ENCODE measurements at places on chromosomes 5 and 9. TPM values are rescaled to one million over a fixed set of nuclear protein-coding genes. Genes with fewer than 3 reads are reported as not detected.

DNA sequence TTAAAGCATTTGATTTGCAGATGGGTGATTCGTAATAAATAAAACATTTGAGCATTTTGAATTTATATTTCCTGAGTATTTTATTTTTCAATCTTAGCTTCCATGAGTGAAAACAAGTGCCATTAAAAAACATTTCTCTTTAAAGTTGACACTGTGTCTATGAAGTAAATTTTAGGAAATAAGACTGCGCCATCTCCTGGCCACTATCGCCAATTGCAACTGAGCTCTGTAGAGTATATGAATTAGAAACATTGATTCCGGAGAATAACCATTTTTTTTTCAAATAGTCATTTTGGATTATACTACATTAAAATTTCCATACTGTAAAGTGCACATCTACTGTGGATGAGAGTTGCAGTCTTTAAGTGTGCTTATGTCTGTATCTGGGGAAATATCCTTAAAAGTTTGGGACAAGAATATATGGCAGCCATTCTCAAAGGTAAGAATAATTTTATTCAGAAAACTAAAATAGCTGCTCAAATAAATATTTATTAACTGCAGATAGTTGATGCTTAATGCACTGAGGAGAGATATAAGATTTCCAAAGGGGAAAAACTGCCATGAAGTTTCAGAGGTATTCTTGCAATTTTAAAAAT, 5.9 kb downstream of the DMRTA1 start:
- peak; percentile 53 for DNase-seq

DNA sequence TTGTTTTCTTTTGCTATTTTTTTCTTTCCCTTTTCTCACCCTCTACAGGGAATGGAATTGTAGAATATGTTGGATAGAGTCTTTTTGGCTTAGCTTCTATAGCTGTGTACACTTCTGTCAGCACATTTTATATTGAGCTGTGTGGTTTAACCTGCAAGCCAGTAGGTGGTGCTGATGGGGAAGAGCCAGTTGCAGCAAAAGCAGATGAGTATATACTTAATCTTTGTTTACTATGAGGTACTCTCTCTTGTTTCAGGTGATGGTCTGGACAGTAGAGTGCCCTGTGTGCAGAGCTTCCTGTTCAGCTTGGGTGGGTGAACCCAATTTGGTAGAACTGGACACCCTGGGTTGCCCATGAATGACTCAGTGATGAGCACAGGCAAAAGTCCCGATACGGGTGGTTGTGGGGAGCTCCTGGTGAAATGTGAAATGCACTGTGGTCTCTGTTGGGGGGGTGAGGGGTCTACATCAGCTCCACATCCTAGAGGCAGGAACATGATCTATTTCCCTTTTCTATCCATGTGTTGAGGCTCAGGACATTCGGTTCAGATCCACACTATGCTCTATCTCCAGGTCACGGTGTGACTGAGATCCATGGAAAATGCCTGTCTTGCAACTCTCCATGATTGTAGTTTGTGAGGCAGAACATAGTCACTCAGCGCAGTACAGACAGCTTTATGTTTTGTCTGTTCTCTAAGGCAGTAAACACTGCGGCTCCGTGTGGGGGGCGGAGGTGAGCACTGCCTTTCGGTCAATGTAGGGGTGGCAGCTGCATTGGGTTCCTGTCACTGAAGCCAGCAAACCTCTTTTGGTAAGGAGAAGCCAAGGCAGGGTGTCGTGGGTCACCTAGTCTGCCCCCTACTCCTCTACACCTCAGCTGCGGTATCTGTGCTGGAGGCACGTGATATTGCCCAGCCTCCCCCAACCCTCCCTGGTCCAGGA, 353.2 kb downstream of the PRR16 start:
- DNase-seq, result peak; percentile 9

DNA sequence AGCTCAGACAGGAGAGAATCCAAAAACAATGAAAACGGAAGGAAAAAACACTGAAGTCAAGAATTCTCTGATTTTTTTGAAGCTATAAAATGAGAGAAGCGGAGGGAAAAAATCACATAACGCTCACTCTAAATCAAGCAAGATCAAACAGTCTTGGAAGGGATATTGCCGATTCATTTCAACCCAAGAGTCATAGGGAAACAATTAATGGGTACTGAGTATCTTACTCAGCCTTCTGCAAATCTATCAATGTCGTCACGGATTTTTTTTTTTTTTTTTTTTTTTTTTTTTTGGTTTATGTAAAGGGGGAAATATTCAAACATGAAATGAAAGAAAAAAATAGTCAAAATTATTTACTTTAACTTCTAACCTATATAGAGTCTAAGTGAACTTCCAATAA, 9.5 kb downstream of the MEF2C start:
- no peak for DNase-seq

GRCh38 chr5:54825005-54825404, 160.4 kb downstream of the ESM1 start:
- no peak for DNase-seq

GRCh38 chr5:132289097-132289496, 5.1 kb upstream of the SLC22A4 start:
- DNase-seq, result no peak

DNA sequence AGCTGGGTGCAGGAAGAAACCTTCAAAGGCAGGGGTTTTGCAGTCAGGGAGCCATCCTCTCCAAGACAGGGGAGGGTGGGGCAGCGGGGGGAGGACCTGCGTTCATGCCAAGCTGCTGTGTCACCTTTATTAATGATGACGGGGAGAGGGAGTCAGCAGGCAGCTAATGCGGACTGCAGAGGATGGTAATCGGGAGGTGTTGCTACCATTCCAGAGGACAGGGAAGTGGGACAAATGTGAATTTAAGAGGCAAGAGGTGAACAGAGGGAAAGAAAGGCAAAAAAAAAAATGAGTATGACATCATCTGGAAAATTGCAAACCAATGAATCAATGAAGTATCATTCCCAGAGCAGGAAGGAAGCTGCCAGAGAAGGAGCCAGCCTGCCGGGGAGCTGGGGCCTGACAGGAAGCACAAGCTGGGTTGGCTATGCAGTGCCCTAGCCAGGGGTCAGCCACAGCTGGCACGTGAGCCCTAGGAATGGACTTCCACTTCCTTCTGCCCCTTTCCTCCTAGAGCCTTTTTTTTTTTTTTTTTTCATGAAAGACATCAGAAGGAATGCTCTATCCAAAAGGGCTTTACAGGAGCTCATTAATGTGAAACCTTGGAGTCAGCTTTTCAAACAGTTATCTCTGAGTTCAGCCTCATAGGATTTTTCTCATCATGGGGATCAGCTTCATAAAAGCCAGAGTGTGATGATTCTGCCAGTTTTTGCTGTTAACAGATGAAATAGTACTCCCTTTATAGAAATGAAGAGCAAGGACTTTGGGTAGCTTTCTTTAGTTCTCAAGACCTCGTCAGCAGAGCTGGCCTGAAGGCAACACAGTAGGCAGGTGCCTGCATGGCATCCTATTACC, 9.2 kb downstream of the INSYN2B start:
- DNase-seq, result peak; percentile 1

DNA sequence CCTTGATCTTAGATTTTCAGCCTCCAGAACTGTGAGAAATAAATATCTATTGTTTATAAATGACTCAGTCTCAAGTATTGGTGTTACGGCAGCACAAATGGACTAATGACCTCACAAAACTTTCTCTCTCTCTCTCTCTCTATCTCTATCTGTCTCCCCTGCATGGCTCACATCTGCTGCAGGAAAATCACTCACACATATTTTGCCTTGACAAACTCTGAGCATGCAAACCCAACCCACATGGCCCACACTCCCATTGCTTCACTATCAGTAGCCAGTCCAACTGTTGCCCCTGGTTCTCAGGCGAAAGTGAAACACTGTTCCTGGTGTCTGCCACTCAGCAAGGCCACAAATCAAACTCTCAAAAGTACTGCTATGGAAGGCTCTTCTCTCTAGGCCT, 66.4 kb upstream of the PIK3R1 start:
- DNase-seq, result no peak

GRCh38 chr5:8600843-8601242, 731.9 kb downstream of the MTRR start:
- DNase-seq, result no peak

- DNase-seq, result peak; percentile 10
Measured at GRCh38 chr9:2583308-2584013, 38.1 kb upstream of the VLDLR start.

- DNase-seq, result peak; percentile 20
Measured at GRCh38 chr9:37920471-37921167, 16.7 kb upstream of the SLC25A51 start.

DNA sequence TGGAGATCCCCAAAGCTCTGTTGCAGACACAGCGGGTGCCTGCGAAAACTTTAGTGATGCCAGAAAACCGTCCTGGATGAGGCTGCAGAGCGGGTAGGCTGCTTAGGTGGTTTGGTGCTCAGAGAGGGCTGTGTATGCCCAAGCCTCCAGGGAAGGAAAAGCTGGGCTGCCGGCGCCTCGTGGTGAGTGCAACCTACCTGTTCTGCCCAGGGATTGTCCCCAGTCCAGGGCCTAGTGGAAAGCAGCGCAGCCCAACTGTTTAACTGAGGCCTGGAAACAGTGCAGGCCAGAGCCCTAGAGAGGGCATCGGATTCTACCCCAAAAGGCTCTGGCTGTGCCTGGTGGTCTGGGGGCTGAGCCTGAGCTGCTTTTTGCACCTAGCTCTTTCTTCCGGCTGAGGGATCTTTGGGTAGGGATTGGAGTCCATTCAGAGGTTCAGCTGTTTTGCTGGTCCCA, 2.8 kb downstream of the LMX1B start:
- no peak for DNase-seq

DNA sequence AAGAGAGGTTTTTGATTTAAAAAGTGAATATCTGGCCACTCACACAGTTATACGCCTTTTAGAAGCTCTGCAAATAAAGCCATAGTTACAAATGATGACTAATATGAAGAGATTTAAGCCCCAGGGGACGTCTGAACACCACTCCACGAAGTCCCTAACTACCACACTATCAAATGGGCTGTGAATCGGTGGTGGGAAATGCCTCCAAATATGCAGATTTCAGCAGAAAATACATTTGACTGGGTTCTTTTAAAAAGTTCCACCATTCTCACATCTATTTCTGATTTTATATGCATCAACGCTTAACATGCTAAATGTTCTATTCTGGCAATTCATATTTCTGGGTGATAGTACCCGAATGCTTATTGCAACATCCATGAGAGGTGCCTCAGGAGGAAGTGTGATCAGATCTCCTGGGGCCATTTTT, 22.5 kb downstream of the TICAM2 start:
- no peak for DNase-seq

DNA sequence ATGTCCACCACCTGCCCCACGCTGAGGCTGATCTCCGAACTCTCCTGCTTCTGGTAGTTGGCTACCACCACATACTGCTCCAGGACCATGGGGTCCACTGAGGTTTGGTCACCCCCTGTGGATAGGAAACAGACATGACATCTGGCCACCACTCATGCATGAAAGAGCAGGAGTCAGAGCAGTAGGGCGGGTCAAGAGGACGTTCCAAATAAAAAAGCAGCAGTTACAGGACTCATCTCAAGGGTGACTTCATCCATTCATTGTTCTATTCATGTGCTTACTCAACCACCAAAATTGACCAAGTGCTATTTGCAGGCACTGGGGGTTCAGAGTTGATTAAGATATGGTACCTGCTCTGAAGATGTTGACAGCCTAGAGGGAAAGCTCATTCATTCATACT, 79.2 kb upstream of the UBTD2 start:
- no peak for DNase-seq

GRCh38 chr5:137684761-137685160, 51.1 kb downstream of the KLHL3 start:
- DNase-seq, result no peak

DNA sequence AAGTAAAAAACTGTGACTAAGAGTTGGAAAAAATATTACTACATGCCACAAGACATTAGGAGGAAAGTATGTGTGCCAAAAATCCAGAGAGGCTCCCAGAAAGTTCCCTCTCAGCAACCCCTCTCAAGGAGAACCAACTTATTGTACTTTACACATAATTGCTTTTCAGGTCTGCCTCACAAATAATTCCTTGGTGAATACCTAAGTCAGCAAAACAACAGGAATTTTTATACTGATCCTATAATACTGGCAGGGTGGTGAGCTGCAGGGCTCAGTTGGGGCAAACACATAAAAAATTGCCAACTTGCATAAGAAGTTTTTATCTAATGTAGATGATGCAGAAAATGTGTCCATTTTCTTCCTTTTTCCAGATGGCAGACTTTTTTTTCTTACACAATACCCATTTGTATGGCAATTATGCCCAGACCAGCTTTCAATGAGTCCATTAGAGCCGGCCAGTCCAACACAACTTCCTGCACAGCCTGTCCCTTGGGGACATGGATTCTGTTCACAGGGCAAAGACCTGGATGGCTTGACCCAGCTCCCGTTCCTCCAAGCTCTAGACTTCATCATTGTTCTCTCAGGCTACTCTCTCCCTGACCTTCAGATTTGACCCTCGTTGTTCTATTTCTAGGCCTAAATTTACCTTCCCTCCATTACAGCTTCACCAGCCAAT, 31.3 kb downstream of the MARCHF3 start:
- DNase-seq, result no peak

DNA sequence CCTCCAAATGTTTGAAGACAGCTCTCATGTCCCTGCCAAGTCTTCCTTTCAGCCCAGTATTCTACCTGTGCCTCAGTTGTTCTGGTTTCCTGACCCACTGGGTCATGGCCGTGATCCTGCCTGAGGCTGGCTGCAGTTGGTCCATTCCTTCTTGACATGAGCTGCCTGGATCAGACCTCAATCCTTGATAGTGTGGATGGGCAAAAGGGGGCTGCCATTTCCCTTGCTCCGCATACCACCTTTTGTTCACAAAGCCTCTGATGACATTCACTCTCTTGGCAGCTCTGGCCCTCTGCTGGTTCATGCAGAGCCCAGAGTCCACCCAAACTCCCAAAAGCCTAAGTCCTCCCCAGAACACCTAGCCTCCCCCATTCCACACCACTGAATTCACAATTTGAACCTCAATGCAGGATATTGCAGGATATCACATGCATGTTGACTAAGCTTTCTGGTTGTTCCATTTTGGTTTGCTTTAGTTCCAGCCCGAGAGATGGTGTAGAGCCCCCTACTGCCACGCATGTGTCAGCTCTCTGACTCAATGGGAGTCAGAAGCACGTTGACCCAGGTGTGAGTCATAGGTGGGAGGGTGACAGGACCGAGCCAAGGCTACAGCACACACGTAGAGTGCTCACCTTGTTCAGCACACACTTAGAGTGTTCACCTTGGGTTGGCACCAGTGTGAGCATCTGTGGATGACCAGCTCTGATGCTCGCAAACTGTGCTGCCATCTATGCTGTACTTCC, 137.2 kb downstream of the MTX3 start:
- no peak for DNase-seq

The KIF20A gene
- 1.9 TPM for total RNA-seq

The CNTNAP3B gene
- total RNA-seq, result 20.3 TPM

The C9 gene
- total RNA-seq, result not detected

The TAF9 gene
- total RNA-seq, result 41.4 TPM

The BTNL3 gene
- 0.50 TPM for total RNA-seq

The ZFP2 gene
- 2.7 TPM for total RNA-seq

The FOCAD gene
- 49.3 TPM for total RNA-seq

The ADCY2 gene
- 0.34 TPM for total RNA-seq

All from thyroid gland (tissue), 4 donors.